Fibroblast of upper back skin (primary cell): ENCODE measurements at places on chromosomes 2 and 18.

DNA sequence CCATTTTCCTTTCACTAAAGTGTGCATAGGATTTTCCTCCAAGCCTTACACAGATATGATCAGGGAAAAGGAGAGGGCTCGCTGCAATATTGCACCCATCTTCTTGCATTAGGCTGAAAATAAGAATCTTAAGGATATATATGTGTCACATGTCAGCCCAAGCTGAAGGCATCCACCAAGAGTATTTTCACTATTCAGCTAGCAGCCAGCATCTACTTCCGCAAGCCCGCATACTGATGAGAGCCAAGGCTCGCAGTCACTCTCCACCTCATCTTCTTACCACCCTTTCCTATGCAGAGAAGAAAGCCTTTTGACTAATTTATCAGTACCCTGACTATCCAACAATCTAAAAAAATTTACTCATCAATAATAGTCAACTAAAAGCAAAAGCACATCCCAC, 6.1 kb downstream of the TMEM163 start:
- DNase-seq: no peak

DNA sequence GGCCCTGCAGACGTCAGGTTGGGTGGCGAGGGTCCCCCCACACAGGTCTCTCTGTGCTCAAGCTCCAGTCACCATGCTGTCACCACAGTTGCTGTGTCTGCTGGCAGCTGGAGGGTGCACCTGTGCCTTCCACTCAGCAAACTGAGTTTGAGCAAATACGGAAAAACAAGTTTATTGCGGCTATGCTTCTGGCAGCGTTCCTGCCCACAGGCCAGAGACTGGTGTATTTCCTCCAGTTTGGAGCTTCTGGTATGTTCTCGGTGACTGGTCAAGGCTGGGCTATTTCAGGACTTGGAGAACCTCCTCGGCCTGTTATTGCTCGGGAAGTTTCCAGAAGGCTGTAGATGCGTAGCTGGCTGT, 132.6 kb downstream of the SEPTIN10 start:
- no peak for DNase-seq

DNA sequence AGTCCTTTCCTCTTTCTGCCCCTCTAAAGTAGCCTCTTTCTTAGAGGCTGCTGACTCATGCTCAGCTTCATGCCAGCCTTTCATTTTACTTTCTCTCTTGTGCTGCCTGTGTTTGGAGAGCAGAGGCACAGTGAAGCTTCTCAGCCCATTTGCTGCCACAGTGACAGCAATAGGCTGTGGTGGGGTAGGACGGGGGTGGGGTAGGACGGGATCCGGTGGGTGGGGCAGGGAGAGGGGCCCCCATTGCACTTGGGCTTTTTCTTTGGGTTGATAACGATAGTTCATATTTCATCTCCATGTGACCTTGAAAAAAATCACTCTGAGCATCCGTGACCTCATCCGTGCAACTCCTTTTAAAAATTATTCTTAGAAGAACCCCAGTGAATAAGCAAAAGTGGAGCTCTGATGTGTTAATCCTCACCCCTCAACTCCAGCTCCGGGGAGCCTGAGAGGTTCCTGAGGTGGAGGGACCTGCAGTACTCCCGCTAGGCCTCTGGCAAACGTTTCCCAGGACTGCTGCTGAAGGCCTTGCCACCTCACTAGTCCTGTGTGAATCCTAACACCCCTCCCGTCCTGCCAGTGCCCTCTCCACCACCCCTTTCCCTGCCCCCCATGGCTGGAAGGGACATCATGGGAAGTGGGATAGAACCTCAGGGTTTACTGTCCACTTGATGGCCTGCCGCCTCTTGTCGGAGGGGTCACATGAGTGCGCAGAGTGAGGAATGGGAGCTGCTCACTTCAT, 70.8 kb downstream of the INPP4A start:
- DNase-seq: peak; percentile 28

- DNase-seq: no peak
Observed at GRCh38 chr2:127648321-127648720, 2.4 kb downstream of the GPR17 start.

- no peak for DNase-seq
Observed at GRCh38 chr18:58807766-58808165, 56.9 kb upstream of the ZNF532 start.

DNA sequence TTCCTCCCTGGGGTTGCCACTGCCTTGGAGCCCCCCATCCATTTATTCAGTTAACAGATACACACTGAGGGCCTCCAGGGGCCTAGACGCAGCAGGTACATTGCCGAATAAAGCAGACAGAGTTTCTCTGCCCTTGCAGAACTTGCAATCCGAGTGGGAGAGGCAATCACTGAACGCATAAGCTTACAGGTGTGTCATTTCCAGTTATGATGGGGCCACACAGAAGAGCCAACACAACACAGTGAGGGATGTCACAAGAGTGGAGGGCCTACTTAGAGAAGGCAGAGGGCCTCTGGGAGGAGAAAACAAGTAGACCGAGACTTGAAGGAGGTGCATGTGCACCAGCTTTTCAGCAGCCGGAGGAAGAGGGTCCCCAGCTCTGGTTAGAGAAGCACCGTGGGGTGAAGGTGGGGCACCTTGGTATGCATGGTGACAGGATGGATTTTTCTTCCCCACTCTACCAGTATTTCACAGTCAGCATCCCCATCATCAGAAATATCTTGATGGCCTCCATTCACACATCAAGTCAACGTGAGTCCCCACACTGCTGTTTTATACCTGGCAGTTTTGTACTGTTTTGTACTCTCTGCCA, 150.9 kb downstream of the SMAD7 start:
- DNase-seq: no peak

- no peak for DNase-seq
Observed at GRCh38 chr2:76391678-76392077, 681.0 kb upstream of the GCFC2 start.

GRCh38 chr2:20424300-20425290, 22.3 kb upstream of the RHOB start:
- DNase-seq: peak; percentile 50

DNA sequence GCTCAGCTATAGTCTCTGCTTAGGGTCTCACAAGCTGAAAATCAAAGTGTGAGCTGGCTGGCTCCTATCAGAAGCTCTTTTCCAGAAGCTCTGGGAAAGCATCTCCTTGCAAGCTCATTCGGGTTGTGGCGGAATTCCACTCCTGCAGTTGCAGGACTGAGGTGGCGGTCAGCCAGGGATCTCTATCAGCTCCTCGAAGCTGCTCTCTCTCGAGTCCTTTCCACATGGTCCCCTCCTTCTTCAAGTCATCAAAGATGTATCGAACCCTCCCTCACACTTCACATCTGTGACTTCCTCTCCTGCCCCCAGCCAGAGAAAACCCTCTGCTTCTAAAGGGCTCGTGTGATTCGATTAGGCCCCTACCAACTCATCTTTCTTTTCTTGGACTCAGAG, 141.7 kb downstream of the ZFP36L2 start:
- DNase-seq: peak; percentile 88

DNA sequence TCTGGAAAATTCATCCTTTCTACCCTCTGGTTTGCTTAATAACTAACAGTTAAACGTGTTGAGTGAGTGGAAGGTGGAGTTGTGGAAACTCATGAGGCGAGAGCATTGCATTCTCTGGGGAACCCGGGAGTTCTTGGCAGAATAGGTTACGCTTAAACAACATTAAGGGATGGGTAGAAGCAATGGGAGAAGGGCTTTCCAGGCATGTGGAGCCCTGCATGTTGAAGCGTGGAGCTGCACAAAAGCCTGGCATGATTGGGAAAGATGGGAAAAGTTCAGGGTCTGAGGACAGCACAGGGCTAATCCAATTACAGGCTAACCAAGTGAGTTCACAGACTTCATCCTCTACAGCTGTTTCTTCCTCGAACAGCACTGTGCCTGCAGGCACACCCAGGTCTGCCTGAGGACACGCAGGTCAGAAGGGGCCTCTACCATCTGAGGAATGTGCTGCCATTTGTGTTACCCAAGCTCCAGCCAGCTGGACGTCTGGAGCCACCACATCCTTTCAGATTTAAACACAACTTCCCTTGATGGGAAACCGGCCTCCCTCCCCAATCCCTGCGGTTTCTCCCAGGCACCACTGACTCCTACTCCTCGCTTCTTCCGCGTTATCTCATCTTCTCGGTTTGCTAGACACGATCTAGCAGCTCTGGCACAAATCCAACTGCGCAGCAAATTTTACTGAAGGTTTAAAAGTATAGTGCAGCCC, 164.2 kb downstream of the ANTXR1 start:
- peak; percentile 82 for DNase-seq

- DNase-seq: no peak
Observed at GRCh38 chr2:7096726-7097352, 179.6 kb downstream of the RNF144A start.

- DNase-seq: no peak
Observed at GRCh38 chr2:19360266-19360965, 2.0 kb upstream of the OSR1 start.

GRCh38 chr2:216339456-216340279, 32.6 kb downstream of the MARCHF4 start:
- peak; percentile 82 for DNase-seq

DNA sequence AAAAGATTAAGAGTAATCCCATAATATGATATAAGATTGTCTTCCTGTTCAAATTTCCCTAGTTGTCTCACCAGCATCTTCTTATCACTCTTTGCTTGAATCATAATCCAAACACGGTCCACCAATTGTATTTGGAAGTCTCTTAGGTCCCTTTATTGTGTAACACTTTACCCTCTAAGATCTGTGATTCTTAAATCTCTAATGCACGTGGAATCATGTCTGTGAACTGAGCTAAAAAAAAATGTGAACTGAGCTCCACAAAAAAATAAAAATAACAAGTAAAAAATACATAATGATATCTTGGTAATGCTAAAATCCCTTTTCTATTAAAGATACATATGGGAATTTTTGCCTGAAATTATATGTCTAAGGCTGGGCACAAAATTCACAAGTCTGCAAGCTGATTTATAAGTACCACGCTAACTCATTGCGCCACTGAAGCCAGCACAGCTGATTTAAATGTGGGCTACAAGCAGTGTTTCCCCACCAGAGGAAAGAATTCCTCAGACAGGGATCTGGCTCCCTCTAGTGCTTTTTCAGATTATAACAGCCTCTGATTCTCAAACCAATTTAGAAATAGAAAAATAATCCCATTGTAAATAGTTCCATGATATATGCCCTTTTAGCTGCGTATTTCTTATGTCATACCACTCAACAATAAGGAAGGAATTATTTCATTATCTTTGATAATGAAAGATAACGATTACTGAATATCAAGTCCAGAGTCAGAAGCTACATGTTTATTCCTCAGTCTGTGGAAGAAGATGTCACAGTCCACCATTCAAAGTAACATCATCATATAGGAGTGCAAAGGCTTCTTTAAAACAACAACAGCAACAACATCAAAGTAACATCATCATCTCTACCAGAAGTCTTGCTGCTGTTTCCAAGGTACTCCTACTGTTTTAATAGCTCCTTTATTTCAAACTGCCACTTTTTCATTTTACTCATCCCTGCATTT, 22.9 kb downstream of the RBM43 start:
- peak; percentile 81 for DNase-seq

DNA sequence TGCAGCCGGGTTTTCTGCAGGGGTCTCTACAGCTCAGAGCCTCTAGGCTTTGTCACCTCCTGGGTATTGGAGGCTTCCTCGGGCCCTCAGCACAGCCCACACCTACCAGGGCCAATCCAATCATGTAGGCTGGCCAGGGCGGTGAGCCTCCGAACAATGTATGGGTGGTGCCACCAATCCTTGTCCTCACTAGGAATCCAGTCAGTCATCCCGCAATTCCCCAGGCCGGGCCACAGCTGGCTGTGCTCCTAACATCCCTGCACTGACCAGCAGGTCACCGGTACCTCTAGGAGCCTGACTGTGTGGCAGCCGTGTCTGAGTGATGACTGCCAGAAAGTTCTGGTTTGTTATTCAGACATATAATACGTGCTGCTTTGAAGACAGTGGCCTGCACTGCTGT, 129.4 kb downstream of the SH3RF3 start:
- DNase-seq: no peak

- DNase-seq: no peak
Observed at GRCh38 chr2:146934921-146935320, 909.9 kb upstream of the ACVR2A start.

GRCh38 chr2:76569819-76570218, 859.1 kb upstream of the GCFC2 start:
- DNase-seq: no peak

GRCh38 chr2:18406219-18406618, 154.2 kb downstream of the RDH14 start:
- DNase-seq: no peak

DNA sequence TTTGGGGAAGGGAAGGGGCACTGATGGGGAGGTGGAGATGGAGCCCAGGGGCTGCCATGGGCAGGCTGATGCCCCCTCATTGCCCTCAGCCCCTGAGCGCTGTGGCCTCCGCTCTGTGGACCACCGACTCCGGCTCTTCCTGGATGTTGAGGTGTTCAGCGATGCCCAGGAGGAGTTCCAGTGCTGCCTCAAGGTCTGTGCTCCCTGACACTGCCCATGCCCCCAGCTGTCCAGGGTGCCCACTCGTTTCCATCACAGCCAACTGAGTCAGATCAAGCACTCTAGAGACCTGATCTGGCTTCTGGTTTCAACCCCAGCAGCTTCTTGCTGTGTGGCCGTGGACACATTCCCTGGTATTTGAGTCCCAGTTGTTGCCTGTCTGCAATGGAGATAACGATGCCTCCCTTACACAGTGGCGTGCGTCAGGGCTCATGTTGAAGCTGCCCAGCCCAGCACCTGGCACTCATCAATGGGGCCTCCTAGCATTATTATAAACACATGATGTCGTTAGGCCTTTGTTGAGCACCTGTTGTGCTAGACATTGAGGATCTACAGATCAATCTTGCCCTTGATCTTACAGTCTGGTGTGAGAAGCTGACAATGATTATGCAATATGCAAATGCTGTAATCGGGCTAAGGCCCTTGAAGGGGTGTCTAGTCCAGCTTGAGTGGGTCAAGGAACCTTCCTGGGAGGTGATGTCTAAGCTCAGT, 14.4 kb downstream of the STK11IP start:
- no peak for DNase-seq

- DNase-seq: peak; percentile 35
Observed at GRCh38 chr2:100178085-100178788, 35.8 kb upstream of the AFF3 start.

DNA sequence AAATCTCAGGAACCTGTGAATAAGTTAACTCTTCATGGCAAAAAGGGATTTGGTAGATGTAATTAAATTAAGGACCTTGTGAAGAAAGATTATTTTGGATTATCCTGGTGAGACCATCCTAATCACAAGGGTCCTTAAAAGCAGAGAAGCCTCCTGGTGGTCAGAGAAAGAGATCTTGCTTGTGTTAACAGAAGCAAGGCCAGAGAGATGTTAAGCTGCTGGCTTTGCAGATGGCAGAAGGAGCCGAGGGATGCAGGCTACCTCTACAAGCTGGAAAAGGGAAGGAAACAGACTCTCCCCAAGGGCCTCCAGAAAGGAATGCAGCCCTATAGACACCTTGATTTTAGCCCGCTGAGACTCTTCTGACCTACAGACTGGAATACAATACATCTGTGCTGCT, 197.0 kb downstream of the STK39 start:
- no peak for DNase-seq

DNA sequence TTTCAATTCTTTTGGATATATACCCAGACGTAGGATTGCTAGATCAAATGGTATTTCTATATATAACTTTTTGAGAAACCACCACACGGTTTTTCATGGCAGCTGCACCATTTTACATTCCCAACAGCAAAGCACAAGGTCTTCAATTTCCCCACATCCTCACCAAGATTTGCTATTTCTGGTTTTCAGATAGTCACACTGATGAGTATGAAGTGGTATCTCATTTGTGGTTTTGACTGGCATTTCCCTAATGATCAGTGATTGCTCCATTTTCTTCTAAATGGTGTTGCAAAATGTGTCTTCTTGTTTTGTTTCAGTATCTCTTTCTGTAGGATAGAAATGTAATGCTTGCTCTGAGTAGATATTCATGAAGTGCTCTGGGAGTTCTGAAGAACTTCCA, 52.0 kb downstream of the ANKRD44 start:
- DNase-seq: peak; percentile 28

- peak; percentile 57 for DNase-seq
Observed at GRCh38 chr2:36570416-36570815, 27.6 kb downstream of the FEZ2 start.
